Erythroblast (primary cell): ENCODE measurements at places on chromosomes 11 and 22.

GRCh38 chr11:19660076-19660475 is 52.6 kb upstream of the NAV2 start:
- peak; percentile 1 for DNase-seq

DNA sequence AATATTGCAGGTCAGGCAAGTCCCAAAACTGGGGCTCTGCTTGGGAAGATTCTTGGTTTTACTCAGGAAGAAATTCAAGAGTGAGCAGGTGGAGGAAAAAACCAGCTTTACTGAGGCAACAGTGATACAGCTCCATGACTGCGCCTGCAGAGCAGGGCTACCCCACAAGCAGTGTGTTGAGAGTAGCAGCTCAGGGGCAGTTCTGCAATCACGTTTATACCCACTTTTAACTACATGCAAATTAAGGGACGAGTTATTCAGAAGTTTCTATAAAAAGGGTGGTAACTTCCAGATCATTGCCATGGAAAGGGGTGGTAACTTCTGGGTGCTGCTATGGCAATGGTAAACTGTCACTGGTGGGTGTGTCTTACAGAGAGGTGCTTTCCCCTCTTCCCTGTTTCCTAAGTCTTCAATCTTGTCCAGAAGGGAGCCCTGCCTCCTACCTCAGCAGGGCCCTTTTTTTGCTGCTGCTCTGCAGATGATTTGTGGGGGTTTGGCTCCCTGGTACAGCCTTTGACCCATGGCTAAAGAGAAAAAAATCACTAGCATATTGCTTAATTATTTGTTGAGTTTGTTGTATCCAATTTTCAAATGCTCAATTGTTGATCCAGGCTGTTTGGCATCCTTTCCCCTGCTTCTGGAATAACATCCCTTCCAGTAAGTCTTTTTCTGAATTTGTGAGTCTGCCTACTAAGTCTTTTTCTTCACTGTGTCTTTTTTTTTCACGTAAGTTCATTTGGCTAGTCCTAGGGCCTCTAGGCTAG is 30.0 kb upstream of the ME3 start:
- no peak for DNase-seq

DNA sequence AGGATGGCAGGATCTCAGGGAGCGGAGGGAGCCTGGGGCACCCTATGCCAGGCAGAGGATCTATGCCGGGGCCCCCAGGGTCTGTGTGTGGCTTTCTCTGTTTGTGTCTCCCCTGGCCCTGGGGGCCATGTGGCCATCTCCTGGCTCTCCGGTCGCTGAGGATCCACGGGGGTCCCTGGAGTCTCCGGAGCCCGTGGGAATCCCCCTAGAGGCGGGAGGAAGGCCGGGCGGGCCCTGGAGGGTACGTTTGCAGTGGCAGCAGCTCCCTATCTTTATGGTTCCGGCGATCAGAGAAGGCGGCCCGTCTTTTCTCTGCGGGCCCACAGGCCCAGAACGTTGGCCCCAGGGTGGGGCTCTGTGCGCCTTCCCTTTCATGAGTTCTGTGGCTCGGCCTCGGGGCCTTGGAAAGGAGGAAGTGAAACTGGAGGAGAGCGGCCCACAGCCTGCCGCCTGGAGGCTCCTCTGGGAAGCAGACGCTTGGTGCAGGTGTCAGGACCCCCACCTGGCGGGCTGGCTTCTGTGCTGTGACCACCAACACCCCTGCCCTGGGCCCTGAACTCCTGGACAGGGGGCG is 82.1 kb downstream of the KCNQ1 start:
- no peak for DNase-seq

DNA sequence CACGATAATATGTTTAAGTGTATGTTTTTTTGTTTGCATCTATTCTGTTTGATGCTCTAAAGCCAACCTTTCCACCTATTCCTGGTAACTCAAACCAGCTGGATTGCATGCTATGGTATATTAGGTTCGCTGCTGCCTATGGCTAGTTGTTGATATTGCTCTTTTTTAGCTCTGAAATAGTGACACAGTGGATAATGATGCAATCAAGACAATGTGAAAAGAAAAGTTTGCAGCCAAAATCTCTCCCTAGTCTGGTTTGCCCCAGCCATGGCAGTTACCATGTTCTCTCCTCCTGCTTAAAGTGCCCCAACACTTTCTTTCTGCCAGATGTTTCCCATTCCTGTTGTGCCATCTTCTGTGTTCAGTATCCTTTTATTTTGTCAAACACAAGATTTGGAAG is 269.7 kb downstream of the DYNC2H1 start:
- no peak for DNase-seq

- DNase-seq = no peak
Measured at GRCh38 chr11:59076876-59077571, 9.1 kb upstream of the GLYATL1B start.

DNA sequence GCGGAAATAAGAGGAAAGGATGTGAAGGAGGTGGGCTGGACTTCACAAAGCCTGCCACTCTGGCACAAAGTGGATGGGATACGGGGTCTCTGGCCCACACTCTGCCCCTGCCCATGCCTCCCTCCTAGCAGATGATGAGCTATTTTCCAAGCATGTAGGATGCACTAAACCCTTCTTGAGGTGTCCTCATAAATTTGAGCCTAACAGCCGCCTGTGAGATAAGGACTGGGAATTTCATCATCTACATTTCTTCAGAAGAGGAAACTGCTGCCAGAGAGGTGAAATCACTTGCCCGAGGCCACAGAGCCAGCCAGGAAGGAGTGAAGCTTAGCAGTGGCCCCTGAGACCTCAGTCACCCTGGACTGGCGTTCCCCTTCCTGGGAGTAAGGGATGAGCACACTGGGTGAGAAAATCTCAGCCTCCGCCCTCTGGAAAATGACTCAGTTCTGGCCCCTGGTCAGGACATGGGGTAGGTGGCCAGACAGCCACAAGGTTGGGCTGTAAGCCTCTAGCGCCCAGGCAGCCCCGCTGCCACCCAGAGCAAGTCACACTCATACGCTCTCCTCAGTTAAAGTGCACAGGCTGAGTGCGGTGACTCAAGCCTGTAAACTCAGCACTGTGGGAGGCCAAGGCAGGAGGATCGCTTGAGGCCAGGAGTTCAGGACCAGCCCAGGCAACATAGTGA is 27.9 kb downstream of the MB start:
- DNase-seq = no peak

- no peak for DNase-seq
Measured at GRCh38 chr11:69359735-69360480, 66.0 kb downstream of the MYEOV start.

DNA sequence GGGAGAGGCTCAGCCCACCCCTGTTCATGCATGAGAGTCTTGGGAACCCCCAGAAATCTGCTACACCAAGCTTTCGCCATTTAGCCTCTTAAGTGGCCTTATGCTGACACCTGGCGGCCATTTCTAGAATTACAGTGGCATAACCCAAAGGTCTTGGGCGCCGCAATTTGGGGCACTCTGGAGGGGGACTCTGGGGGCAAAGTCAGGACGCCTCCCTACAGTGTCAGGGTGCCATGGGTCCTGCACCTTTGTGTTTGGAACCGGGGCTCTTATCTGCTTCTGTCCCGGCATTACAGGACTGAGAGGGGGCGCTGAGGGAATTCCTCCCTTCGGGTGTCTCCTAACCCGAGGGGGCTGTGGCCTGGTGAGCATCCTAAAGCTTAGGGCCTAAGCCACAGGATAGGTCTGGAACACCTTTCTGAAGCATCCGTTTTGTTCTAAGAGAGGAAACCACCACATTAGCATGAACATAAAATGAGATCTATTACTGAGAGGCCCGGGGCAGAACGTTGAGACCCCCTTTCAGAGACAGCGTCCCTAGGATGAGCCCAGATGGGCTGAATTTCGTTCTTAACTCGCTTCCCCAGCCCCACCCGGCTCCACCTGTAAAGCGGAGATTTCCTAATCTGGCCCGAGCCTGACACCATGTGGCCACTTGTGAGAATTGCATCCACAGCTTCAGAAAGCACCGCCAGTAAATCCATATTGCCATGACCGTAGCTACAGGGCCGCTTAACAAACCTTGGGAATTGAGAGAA is 9.3 kb downstream of the INS start:
- peak; percentile 74 for DNase-seq
